Stimulated activated CD8-positive, alpha-beta memory T cell treated with anti-CD3 and anti-CD28 coated beads, Interleukin-4, amount 100 ng/mL, for 1 hour (primary cell): ENCODE measurements at places on chromosomes 4 and X.

DNA sequence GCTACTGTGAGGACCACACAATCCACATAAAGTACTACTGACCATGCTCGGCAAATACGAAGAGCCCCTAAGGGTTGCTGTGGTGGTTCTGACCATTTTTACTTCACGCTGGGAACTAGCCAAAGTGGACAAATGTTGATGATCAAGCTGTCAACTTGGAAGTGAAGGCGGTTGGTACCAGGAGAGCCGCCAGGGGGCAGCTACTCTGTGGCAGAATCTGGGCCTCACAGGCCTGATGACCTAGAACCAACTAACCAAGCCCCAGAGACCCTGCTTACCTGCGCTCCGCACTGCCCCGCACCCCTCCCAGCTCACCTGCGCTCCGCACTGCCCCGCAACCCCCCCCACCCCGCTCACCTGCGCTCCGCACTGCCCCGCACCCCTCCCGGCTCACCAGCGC is 5.6 kb downstream of the GAK start:
- DNase-seq: no peak

DNA sequence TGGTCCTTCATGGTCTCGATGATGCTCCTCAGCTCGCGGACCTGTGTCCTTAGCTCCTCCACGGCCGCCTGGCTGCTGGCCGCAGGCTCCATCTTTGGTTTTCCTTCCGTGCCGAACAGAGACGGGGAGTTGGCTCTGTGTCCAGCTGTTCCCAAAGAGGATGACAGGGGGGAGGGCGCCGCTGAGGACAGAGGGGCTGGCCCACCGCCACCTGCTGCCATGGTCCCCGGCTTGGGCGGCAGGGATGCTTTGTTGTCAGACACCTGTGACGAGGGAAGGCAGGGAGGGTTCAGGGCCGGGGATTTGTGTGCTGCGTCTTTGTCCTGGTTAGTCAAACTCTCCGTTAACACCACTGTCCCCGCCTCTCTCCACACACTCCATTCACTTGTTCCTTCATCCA is 26.6 kb upstream of the MAP3K15 start:
- DNase-seq: no peak

- DNase-seq: no peak
Observed at GRCh38 chrX:20664774-20665173, 398.1 kb upstream of the RPS6KA3 start.

DNA sequence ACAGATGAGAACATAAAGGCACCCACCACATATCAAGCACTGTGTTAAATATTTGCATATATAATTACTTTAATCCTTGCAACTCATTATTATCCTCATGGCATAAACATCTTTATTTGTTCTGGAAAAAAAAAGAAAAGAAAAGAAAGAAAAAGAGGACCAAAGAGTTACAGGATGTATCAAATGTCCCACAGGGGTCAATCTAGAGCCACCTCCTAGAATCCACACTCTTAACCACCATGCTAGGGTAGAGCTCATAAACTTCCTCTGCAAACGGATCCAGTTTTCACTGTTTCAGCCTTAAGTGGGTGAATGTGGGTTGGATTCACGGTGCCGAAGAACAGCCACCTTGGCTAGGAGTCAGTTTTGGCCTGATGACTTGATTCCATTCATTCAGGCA is 171.1 kb upstream of the PPARGC1A start:
- DNase-seq: no peak

GRCh38 chr4:2937986-2938385 is 25.2 kb downstream of the NOP14 start:
- DNase-seq: no peak

GRCh38 chr4:168498251-168498650 is 1.4 kb downstream of the PALLD start:
- DNase-seq: no peak

DNA sequence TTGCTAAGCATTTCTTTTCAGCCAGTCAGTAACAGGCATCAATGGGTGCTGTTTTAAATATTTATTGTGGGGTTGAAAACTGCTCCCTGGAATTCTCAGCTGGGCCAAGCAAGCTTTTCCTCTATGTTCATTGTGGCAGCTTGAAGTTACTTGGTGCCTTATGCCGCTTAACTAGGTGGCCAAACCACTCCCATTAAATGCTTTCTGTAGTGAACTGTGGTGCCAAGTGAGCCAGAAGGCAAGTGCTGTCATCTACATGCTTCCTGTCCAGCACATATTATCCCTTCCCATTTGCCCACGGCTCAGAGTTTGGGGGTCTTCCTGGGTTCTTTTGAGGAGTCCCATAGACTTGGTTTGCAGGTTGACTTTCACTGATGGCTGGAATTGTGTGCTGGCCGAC is 64.8 kb downstream of the TAB3 start:
- DNase-seq: no peak

DNA sequence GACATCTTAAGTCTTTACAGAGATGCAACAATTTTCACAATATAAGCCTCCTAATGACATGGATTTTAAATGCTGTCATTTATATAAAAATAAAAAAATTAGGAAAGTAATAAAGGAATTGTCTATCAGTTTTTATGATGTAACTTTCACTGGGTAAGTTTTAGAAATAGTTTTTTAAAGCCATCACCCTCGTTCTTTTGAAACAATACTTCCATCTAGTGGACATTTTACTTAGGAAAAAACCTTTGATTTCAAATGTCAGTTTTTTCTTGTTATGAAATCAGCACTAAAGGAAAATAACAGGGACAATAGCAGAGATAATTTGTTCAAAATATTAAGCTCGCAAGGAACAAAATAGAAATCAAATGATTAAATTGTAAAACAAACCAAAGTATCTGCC is 24.3 kb upstream of the NDNF start:
- DNase-seq: no peak

- no peak for DNase-seq
Observed at GRCh38 chr4:102685768-102686167, 75.0 kb downstream of the MANBA start.

GRCh38 chr4:58590722-58591121 is 1480.5 kb upstream of the IGFBP7 start:
- DNase-seq: no peak

DNA sequence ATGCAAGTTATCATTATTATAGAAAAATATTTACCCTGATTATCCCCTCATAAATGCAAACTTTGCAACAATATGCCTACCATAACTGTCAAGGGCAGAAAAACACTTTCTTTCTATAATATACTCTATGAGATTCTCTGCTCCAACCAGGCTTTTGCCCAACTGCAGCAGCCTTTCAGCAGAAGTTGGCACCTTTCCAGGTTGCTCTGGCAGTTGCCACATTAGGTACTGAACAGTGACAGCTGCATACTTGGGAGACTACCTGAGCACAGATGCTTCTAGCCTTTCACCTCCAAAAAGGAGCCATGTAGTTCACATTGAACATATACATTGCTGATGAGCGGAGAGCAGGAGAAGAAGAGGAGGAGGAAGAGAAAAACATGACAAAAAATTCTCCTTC is 69.5 kb upstream of the BRWD3 start:
- DNase-seq: no peak

DNA sequence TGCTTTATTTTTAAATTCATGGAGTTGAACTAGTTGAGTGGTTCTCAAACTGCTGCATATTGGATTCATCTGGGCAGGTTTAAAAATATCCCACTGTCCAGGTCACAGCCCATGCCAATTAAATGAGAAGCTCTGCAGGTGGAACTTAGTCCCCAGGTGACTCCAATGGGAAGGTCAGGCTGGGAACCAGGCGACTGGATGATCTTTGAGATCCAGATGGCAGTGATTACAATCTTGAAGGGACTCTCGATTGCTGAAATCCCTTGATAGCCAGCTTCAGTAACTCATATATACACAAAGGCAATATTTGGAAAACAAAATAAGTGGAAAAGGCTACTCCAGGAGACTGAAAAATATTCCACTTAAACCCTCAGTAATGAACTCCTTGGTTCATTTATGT is 8.1 kb downstream of the ADH1A start:
- DNase-seq: no peak

GRCh38 chr4:108166038-108166437 is 2.7 kb downstream of the LEF1 start:
- DNase-seq: no peak

GRCh38 chr4:16161851-16162408 is 64.3 kb downstream of the TAPT1 start:
- no peak for DNase-seq

DNA sequence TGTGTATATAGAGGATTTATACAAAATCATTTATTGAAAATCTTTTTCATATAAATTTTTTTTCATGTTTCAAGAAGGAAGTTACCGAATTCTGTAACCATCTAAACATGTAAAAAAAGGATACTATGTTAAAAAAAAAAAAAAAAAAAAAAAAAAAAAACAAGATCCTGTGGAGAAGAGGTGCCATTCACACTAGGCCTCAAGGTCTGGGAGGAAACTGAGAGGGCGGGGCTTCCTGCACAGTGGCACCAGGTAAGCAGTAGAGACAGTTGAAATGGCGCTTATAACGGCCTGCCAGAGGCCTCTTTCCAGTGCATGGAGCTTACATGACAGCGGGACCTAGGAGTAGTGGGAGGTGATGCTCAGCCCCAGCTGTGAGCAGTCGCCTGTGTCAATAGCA is 17.5 kb downstream of the TRAPPC2 start:
- no peak for DNase-seq
